ENCODE measurements at places on chromosomes 5 and 9.

- DNase-seq, result no peak
Observed at GRCh38 chr5:64526734-64527439, 21.1 kb downstream of the RGS7BP start.

DNA sequence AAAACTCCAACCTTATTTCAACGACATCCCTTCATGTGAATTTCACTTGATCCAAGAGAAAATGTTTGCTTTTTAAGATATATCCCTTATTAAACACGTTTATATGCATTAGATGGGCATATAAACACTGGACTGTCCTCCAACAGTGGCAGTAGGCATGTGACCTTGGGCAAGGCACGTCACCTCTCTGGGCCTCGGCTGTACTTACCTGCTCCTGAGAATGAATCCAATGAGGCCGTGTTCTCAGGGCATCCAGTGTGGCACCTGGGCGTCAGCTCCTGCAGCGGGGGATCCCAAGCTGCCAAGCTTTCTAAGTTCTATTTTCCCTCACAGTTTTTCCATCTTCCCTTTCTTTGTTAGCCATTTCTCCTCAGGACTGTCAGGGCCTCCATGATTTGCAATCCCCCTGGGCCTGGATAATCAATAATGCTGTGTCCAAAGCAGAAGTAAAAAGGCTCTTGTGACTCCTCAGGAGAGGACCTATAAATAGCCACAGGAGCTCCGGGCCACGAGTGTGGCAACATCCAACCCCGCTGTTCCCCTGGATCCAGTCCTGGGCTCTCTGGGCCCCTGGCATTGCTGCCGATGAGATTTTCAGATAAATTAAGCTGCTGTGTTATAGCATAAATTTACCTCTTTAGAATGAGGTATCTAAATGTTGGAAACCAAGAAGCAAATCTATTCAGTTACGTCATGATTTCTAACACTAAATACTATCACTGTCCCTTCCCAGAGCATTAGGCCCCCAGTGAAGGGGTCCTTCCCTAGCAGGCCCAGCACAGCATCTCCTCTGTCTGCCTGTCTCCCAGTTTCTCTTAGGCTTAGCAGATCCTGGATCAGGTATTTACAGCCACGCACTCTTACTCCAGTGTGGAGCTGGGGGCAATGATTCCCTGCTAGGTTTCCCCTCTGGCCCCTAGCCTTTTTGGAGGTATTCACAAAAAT lies 76.8 kb downstream of the PTPN3 start:
- DNase-seq, result no peak

- DNase-seq, result no peak
Observed at GRCh38 chr9:137089232-137089947, 2.6 kb downstream of the MAN1B1 start.

GRCh38 chr5:91119981-91120850 lies 262.9 kb downstream of the ARRDC3 start:
- no peak for DNase-seq

- DNase-seq, result no peak
Observed at GRCh38 chr9:115226152-115226551, 108.2 kb upstream of the TNC start.

GRCh38 chr9:86975606-86976005 lies 28.3 kb upstream of the GAS1 start:
- no peak for DNase-seq

Data from amygdala (tissue), 56 donors.